ENCODE measurements at places on chromosomes 12 and 14.
A peak's percentile ranks its signal among the peaks of the same experiment; 100 is the strongest.

GRCh38 chr12:119456824-119457223 lies 122.3 kb downstream of the CCDC60 start:
- DNase-seq, result no peak

DNA sequence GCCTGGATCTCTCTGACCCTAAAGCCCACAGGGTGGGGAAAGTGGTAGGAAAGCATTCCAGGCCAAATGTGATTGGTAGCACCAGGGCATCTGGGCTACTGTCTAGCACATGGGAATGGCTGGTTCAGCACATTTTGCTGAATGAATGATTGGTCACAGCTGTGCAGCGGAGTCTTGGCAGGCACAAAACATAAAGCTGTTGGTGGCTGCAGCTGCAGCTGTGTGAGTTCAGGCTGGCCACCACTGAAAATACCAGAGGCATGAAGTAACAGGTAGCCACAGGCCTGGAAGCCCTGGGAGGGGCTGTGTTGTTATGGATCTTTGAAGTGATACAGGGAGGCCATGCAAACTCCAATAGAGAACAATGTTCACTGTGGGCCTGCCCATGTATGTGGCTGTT lies 72.7 kb downstream of the MYRFL start:
- no peak for DNase-seq

GRCh38 chr14:102688290-102688689 lies 89.0 kb upstream of the TRAF3 start:
- DNase-seq, result no peak

DNA sequence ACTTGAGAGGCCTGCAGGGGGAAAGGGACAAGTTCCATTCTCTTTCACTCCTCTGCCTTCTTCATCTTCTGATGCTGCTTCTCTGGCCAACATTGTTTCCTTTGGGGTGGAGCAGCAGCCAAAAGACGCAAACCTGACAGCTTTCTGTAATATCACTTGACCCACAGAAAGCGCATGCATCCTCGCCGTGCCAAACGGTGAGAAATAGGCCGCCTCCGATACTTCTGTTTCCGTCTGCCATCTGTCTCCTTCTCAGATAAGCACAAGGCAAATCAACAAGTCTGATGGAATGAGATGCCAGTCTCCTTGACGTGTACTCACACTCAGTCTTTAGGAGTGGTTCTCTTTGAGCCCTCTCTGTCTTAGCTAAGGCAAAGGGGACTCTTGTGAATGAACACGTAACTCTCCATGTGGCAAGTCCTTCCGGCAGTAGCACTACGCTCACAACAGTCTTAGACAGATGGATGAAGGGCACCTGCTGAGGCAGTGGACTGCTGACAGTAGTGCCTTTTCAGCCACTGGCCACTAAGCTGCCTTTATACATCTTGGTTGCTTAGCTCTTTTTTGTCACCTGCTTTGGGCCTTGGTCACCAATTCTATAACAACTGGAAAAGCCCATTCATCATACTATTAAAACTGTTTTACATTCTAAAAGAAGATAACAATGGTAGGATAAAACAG lies 214.1 kb downstream of the FBXL14 start:
- DNase-seq, result no peak

DNA sequence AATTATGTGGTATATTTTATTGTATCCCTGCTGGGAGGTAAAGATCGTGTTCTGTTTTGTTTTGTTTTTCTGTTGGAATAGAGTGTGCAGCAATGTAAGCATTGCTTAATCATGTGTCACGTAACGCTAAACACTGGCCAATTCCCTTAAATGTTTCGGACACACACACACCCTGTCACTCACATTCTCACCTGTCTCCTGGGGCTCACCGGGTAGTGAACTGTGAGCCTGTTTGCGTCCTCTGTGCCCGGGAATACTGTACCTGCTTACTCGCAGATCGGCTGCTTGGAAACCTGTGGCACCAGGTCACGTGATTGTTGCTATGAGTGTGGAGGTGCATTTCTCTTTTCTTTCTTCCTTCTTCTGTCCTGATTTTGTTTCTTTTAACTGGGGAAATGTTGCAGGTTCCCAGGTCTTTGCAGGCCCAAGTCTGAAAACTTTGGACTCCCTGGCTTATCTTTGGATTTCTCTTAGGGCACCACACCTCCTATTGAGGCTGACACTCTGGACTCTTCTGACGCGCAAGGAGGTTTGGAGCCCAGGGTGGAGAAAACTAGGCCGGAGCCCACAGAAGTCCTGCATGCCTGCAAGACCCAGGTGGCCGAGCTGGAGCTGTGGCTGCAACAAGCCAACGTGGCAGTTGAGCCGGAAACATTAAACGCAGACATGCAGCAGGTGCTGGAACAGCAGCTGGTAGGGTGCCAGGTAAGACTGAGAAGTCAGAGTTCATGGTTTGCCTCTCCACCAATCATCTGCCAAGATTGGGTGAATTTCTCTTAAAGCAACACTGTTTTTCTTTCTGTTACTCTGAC lies 181.1 kb downstream of the ESR2 start:
- peak; percentile 75 for DNase-seq

- no peak for DNase-seq
These were observed 41.2 kb upstream of the C12orf75 start for GRCh38 chr12:105289114-105289904.

GRCh38 chr14:76583805-76584204 lies 177.5 kb upstream of the VASH1 start:
- no peak for DNase-seq

- no peak for DNase-seq
These were observed 168.9 kb upstream of the NOVA1 start for GRCh38 chr14:26766726-26767125.

- DNase-seq, result no peak
These were observed 274.1 kb upstream of the DAAM1 start for GRCh38 chr14:58914279-58914855.

DNA sequence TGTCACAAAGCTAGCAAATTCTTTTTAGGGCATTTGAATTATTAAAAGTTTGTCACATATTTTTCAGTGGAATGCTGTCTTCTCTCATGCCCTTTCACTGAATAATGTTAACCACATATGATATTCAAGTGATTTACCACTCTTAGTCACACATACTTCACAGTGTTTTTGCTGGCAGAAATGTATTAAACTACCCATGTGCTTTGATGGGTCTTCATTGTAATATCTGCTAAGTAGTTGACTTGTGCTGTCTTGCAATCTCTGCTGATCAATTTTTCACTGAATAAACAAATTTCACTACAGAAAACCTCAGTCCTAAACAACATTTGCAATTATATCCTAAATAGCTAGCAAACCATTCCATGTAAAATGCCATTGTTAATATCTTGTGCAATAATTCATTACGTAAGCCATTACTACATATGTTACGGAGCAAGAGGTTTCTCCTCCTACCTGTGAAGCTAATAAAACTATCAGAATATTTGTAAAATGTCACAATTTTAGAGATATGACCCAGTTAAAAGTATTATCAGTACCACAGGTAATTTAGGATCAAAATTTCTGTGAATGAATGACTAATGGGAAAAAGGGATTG lies 64.6 kb upstream of the LMO3 start:
- DNase-seq, result no peak

- DNase-seq, result no peak
These were observed 710 bp downstream of the MTA1 start for GRCh38 chr14:105420101-105420973.

DNA sequence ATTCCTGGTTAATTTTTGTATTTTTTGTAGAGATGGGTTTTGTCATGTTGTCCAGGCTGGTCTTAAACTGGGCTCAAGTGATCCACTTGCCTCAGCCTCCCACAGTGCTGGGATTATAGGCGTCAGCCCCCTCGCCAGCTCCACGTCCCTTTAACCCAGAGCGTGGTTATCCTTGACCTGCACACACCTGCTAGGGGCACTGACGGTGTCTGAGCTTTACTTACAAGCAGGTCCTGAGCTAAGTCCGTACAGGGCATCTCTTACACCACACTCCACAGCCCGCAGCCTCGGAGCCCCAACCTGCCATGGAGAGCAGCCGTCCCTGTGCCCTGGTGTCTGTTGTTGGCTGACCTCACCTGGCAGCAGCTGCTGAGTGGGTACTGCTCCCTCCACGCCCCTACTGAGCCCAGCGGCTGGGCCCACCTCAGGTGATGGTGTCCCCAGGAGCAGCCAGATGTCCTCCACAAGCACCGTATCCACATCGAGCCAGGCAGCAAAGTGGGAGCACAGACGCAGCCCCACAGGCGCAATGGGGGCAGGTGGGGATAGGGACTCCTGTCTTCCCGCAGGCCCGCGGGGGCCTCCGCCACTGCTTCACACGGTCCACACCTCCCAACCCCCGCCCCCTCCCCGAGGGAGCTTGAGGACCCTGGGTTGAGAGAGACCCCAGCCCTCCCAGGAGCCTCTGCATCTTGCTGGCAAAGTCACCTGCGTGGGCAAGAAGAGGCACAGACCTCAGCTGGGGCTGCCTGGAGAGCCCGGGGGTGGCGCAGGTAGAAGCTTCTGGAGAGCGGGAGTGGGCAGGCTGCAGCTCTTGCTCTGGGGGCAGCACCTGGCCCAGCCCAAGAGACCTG lies 325.4 kb upstream of the SFSWAP start:
- no peak for DNase-seq

DNA sequence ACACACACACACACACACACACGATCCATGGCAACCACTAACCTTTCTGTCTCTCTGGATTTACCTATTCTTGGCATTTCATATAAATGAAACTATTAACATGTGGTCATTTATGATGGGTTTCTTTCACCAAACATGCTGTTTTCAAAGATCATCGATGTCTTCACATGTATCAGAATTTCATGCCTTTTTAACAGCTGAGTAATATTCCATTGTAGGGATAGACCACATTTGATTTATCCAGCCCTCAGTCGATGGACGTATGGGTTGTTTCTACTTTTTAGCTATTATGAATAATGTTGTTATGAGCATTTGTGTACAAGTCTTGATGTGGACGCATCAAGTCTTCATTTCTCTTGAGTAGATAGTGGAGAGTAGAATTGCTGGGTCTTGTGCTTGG lies 56.5 kb downstream of the MVK start:
- no peak for DNase-seq

- no peak for DNase-seq
These were observed 11.2 kb downstream of the DHRS7 start for GRCh38 chr14:60153991-60154390.

GRCh38 chr14:94499673-94500072 lies 9.6 kb downstream of the SERPINA12 start:
- DNase-seq, result no peak

- no peak for DNase-seq
These were observed 38.2 kb downstream of the DTX1 start for GRCh38 chr12:113094738-113095137.

GRCh38 chr12:90984114-90984513 lies 20.7 kb downstream of the EPYC start:
- DNase-seq, result no peak

DNA sequence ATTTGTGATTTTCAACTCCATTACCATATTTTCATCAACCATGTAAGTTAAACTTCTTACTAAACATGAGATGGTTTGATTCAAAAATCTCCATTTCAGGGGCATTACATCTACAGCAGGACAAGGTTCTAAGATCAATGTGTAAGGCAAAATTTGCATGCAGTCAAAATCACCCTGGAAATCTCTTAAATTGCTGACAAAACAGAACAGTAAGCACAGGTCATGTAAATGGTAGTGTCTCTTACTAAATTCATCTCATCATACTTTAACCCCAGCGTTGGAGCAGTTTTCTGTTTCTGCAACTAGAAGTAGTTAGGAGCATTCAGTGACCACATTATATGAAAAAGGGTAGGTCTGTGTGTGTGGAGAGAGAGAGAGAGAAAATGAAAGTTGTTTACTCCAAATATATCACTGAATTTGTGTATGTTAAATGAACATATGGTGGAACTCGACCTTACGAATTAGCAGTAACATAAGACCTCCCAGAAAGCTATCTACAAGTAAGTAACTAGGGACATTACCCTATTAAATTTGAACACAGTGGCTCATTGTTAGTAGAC lies 227.5 kb downstream of the SSPN start:
- no peak for DNase-seq

- no peak for DNase-seq
These were observed 36.4 kb upstream of the AEBP2 start for GRCh38 chr12:19402743-19403431.

DNA sequence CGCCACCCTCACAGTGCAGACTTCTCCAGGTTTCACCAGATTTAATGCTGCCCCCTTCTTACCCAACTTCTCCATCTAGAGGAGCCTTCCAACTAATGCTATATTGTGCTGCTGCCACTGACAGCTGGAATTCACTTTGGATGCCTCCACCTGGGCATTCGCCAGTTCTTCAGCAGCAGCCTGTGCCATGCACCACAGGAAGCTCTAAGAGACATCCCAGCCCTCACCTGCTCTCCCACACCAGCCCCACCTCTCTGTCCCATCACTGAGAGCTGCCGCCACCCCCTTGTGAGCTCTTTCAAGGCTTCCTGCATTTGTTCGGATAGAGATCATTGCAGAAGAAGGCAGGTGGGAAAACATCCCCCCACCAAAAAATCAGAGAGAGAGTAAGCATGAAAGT lies 4.6 kb upstream of the KRT2 start:
- no peak for DNase-seq

Measured in NCI-H1105 treated with DMSO at 0.1 percent for 48 hours (cell line).